Daoy (cell line): ENCODE measurements at places on chromosomes 6 and 20. TPM values are rescaled to one million over a fixed set of nuclear protein-coding genes. Genes with fewer than 3 reads are reported as not detected.

Gene MYL9
- total RNA-seq, result 15.1 and 29.0 TPM in 2 replicates

DNA sequence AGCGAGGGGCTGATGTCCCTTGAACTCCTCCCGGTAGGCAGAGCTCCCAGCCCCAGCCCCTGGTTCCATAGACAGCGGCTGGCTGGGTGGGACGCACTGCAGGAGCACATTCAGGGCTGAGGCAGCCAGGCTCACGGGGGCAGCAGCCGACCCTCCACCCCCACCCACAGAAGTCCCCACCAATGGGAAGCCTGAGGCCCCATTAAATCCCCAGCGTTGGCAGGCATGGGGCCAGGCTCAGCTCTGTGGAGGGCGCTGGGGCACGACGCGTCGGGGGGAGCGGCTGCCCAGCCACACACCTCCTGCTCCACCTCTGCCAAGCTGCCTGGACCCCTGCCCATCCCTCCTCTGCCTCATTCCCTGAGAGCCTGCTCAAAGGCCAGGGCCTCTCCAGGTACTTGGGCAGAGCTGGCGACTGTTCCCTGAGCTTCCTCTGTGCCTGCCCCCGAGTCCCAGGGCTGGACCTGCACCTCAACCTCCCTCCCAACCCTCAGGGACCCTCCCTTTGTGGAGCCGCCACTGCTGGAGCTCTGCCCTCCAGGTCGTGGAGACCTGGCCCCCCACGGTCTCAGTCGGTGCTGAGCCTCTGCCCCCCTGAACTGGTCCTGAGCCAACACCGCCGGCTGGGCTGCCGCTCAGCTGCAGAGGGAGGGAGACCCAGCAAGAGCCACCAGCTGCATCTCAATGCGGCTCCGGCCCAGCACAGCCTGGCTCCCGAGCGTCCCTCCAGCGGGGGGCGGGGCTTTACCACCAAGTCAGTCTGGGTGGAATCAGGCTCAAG is 9.1 kb downstream of the CHRNA4 start:
- DNase-seq, result no peak

- no peak for DNase-seq
Observed at GRCh38 chr20:61739086-61739831, 326.4 kb downstream of the TAF4 start.

- DNase-seq, result no peak
Observed at GRCh38 chr6:36751091-36751490, 53.5 kb downstream of the RAB44 start.

GRCh38 chr6:105609375-105609991 is 206.6 kb upstream of the PREP start:
- peak; percentile 69 for DNase-seq

GRCh38 chr6:108235127-108235526 is 25.7 kb downstream of the SNX3 start:
- no peak for DNase-seq

GRCh38 chr6:146305092-146305491 is 238.5 kb upstream of the RAB32 start:
- DNase-seq, result no peak

DNA sequence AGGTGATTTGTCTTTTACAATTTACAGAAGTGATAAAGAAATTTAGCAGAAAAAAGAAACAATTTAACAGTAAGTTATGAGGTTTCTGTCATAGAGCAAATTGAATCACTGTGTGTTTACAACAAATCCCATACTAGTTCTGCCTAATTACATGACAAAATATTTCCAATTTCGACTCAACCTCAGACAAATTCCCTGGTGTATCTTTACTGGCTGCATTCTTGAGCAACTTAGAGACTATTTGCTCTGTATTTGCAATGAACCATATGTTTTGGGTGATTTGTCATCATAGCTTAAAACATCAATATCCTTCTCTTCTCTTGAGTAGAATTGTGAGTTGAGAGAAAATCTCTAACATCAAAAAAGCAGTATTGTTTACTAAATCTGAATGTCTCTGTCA is 128.7 kb downstream of the SIM1 start:
- DNase-seq, result no peak

DNA sequence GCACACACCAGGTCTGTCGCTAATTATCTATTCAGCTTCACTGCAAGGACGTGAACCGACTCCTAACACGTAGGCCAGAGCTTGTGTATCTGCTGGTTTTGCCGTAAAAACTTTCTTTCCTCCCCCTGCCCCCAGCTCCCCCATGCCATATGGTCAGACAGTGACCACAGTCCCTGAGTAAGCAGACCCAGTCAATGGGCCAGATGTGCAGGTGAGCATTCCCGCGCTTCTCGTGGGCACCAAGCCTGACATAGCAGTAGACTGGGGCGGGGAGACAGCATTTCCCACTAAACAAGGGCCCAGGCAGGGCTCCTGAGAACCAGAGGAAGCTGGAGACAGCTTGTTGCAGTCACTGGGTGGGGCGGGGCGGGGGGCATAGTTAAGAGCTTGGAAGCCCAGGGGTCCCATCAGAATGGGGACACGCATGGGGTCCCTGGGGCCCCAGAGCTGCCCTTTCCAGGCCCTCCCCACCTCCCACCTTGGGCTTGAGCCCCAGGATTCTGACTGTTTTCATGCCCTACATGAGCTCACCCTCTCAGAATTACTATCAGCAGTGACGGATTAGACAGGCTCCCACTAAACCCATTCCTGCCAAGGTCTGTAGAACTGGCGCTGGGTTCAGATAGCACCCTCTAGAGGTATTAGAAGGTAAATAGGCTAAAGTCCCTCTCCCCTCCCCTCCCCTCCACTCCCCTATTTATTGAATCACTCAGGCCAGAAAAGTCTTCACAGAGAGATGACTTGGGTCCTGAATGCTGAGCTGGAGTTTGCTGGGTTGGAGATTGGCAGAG is 51.8 kb downstream of the CDH26 start:
- no peak for DNase-seq

GRCh38 chr20:63176034-63176426 is 39.9 kb downstream of the YTHDF1 start:
- no peak for DNase-seq
